ENCODE measurements at places on chromosomes 2 and 18.

- DNase-seq, result no peak
Observed at GRCh38 chr18:43744960-43745745, 467.9 kb upstream of the SYT4 start.

GRCh38 chr2:216562696-216563435, 64.2 kb downstream of the RPL37A start:
- DNase-seq, result no peak

DNA sequence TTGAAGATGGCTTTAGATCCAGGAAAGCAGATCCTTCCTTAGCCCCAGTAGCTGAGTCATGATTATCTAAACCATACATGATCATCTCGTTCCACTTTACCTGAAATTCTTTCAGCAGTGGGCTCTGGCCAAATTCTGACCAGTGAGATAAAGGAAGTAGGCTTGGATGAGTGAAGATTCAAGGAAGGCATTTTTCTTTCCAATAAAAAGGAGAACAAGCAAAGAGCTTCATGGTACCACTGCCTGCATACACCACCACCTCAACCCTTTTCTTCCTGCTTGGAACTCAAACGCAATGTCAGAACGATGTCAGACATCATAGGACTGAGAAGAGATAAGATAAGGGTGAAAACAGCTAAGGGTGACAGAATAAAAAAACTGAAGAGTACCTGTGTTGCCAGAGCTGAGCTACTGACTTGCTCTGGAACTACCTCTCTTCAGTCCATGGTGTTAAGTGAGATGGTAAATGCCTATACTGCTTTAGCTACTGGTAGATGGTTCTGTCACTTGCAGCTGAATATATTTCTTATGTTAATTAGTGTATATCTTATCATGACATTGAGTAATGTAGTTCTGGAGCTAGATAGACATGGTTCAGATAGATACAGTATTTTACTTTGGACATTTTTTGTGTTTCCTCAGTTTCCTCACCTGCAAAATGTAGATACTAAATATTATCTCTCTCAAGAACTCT, 58.7 kb upstream of the ACVR1 start:
- no peak for DNase-seq

GRCh38 chr2:70556608-70557007, 3.0 kb upstream of the TGFA start:
- no peak for DNase-seq

- DNase-seq, result no peak
Observed at GRCh38 chr2:15158100-15158499, 403.0 kb downstream of the NBAS start.
